ENCODE measurements at places on chromosomes 1 and 21. TPM values are rescaled to one million over a fixed set of nuclear protein-coding genes. Genes with fewer than 3 reads are reported as not detected.

- no peak for DNase-seq
Measured at GRCh38 chr1:14242123-14242522, 356.4 kb upstream of the KAZN start.

DNA sequence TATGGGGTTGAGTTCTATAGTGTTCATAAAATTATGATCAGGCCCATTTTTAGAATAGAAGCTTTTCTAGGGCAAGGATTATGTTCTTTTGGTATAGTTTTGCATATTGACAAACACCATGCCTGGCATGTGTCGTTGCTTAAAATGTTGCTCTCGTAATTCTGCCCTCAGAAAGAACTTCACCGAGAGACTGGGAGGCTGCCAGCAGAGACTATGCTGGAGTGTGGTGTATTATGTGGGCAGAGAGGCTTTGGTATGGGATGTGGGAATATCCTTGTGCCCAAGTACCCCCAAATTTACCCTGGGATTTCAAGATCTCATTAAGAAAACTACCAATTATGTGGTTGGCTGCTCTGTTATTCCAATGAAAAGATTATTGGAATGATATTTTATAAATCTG, 27.9 kb downstream of the PGM1 start:
- DNase-seq: no peak

DNA sequence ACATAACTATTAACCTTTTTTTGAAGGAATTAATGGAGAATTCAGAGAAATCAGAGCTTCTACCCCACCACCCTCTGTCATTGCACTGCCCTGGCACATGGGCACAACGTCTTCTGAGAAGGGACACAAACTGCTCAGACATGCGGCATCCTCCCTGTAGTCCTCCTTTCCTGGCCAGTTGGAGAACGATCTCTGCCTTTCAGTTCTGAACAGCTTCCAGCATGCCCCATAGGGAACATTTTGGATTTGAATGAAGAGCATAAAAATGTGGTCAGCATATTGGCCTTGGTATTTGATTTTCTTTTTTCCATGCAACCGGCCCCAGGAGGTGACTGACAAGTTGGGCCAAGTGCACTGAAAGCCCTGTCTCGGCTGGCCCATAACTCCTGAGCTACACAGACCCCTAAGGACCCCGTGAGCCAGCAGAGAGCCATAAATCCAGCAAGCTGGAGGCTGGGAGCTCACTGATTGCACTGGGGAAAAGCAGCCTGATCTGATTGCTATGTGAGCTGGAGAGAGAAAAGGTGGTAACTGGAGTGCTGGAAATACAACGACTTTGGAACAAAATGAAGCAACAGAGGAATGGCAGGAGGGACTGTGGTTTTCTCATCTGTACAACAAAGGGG, 10.9 kb upstream of the BLACAT1 start:
- DNase-seq: no peak

DNA sequence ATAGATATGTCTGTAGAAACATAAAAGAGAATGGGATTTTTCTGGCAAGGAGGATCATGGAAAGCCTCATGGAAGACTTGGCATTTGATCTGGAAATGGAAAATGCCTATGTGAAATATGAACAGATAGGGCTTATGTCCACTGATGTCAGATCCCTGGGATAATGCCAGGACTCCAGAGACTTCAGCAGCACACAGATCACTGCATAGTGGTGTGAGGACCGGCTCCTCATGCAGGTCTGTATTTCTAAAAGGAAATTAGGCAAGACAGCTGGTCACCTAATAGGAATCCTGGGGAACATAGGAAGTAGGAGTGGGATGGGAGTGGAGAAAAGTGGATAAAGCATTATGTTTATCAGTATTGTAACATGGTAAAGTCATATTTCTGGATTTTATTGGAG, 56.8 kb upstream of the IPO9 start:
- DNase-seq: no peak

- DNase-seq: peak; percentile 32
Measured at GRCh38 chr1:1125945-1126344, 10.1 kb upstream of the C1orf159 start.

DNA sequence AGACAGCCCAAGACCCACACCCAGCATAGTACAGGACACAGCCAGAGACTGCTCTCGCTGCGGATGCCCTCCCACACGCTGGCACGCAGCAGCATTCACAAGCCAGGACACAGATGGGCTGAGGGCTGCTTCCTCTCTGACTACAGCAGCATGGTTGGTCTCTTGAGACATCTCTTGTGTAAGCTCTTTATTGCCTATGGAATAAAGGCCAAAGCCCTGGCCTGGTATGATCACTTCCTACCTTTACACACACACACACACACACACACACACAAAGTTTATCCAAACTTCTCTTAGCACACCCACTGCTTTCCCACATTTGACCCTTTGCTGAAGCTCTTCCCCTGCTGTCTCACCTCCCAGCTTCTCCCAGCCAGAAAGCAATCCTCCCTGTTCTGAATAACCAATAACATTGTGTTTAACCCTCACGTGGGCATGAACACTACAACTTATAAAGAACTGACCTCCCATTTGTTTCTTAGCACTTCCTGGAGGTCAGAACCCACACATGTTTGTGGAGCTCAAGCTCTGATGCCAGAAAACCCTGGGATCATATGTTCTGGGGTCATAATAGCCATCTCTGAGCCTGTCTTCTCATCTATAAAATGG, 1.2 kb upstream of the LUZP1 start:
- DNase-seq: peak; percentile 79

DNA sequence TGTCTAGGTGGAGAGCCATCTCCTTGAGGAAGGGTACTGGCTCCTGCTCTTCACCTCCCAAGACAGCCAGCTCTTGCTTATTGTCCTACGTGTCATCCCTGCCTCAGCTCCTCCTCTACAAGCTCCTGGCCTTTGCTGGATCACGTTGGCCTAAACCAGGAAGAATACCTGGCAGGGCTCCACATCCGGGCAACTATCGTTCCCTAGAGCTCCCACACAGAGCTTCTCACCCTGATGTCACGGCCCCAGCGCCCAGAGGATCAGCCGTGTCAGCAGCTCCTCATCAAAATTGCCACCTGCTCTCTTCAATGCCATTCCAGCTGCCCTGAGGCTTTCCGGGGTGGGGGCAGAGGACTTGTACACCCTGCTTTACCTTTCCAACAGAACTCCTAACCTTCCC, 1.9 kb upstream of the TPM3 start:
- DNase-seq: peak; percentile 68

GRCh38 chr1:44653107-44653964, 20.9 kb downstream of the TMEM53 start:
- DNase-seq: no peak

- DNase-seq: no peak
Measured at GRCh38 chr1:2310332-2311183, 80.8 kb downstream of the MORN1 start.

DNA sequence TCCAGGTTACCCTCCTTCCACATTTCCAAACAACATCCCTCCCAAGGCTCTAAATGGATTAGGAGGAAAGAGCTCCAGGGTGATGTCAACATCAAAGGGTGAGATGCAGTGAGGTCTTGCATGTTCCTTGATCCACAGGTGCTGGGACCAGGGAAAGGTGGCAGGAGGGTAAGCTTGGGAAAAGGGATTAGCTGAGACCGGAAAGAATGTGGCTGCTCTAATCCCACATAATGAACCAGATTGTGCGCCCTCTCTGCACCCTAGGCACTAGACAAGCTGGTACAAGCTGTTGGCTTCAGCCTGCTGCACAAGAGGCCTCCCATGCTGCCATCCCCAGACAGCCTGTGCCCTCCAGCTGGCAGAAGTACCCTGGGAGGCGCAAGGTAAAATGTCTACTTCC, 34.9 kb downstream of the PLXNA2 start:
- DNase-seq: no peak

GRCh38 chr21:37207441-37208009, 59.6 kb downstream of the VPS26C start:
- DNase-seq: no peak

DNA sequence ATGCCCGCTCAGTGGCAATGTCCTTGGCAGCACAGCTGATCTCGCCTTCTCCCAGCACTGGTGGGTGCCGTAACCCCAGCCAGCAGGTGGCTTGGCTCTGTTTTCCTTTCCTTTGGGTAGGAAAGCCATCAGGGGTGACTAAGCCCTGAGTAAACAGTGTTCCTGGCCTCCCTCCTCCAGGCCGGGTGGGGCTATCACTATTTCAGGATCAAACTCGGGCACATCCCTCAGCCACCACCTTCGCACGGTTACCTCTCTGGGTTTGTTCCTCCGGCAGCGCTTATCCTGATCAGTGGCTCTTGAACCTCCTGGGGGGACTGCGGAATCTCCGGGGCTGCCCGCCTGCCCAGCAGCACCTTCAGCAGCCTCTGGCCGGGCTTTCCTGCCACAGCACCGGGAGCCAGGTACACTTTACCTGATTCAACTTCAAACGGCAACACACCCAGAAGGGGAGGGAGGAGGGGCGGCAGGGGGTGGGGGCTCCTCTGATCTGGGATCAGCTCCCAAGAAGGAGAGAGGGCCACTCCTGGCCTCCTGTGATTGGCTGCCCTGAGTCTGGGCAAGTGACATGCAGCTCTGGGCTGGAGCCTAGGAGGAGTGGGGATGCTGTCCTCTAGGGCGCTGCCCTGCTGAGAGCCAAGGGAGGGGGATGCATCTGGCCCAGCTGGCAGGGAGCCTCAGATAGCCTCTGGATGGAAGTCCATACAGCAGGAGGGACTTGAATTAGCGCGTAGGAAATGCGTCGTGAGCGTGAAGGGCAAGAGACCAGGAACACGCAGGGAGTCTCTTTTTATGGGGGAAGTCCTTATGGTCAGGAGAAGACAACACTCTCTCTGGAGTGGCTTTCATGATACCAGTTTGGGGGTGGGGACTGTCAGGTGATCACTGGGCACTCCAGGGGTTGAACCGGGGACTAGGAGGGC, at the start of gene ASCL5:
Gene ASCL5 (minus strand): TSS at position 353 of the 923 bp plus-strand sequence. CDS start 11,812 bp downstream, outside the sequence.
- DNase-seq: peak; percentile 66

GRCh38 chr1:228899421-228899956, 164.2 kb downstream of the RHOU start:
- DNase-seq: no peak

- no peak for DNase-seq
Measured at GRCh38 chr1:927748-928147, 4.0 kb downstream of the SAMD11 start.

Gene COL6A1
- total RNA-seq: 228 TPM

Gene CFHR1
- not detected for total RNA-seq

Gene MFAP2
- 4.8 TPM for total RNA-seq

Measured in Right ventricle myocardium inferior (tissue), 1 donor.